NCI-H226 (cell line): ENCODE measurements at places on chromosomes 2 and 18.

GRCh38 chr18:50933684-50934083 is 34.2 kb upstream of the ELAC1 start:
- DNase-seq, result no peak

DNA sequence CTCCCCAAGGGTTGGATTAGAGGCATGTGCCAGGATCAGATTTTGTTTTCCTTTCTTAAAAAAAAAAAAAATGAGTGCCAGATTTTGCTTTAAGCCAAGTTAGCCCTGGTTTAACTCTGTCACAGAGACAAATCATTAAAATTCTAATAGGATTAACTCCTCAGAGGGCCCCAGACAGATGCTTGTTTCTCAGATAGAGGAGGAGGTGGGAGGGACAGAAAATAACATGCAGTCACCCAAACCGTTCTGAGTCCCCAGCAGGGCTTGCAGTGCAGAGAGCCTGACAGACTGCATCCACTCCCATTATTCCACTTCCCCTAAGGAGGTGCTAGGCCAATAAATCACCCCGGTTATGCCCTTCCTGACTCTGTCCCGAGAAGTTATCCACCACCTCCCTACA is 6.3 kb upstream of the PROKR1 start:
- DNase-seq, result no peak

DNA sequence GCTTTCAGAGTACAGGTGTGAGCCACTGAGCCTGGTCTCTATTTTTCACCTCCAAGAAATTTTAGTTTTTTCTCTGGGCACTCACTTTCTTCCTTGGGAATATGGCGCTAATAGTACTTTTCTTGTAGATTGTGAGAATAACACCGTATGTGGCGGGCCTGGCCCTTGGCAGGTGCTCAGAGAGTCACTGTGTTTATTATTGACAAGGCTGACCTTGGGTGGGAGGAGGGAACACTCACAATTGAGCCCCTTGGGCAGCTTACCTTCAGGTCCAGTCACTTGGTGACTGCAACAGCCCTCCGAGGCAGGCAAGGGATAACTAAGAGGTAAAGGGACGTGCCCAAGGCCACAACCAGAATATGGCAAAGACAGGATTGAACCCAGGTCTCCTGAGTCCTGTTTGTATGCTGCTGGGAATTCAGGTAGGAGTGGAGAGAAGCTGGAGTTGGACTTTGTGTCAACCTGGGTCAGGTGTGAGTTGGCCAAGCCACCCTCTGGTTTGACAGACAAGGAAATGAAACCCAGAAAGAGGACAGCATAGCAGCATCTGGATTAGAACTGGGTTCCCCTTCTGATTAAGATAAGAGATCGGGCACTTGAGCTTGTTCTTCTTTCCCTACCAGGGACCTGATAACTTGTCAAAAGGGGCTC is 2.8 kb upstream of the STK25 start:
- DNase-seq, result no peak

DNA sequence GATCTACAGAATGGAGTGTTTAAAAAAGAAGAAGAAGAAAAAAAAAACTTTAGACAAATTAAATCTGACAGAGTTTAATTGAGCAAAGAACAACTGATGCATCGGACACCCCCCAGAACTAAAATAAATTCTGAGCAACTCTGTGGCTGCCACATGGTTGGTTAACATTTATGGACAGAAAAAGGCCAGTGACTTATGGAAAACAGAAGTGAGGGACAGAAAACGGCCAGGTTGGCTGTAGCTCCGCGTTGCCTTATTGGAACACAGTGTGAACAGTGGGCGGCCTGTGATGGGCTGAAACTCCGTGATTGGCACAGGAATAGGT is 75.6 kb downstream of the SPP2 start:
- no peak for DNase-seq

DNA sequence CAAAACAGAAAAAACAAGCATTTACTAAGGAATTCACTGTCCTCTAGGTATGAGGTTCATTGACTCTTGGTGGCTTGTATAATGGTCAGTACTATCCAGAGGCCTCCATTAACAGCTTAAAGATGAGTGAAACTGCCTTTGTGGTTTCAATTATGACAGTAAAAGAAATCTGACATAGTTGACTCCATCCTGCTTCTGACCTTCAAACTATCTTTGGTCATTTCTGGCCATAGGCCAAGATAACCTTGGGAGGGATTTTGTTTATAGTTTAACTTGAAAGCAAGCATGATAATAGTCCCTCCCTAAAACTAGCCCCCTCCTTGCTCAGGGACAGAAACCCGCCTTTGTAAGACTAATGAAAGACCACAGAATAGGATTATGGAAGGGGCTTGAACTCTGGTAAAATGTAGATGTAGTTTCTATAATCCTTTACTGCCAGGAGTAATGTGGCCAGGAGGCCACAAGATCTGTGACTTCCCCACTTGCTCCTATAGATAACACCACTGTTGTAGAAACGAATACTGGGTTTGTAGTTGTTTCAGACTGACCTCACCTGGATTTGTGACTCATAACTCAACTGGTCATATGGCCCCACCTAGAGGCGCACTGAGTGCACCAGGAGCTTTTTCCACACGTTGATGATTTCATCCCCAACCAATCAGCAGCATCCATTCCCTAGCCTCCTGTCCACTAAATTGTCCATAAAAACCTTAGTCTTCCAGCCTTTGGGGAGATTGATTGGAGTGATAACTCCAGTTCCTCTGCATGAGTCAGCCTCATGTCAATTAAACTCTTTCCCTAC is 8.6 kb upstream of the PLEKHM3 start:
- DNase-seq, result peak; percentile 13

- no peak for DNase-seq
Observed at GRCh38 chr2:129781749-129782632, 197.5 kb upstream of the RAB6C start.

GRCh38 chr18:3624935-3625741 is 175.2 kb downstream of the TGIF1 start:
- DNase-seq, result peak; percentile 96

- DNase-seq, result no peak
Observed at GRCh38 chr2:172334988-172335387, 92.4 kb upstream of the ITGA6 start.

GRCh38 chr2:73856214-73856613 is 27.5 kb downstream of the STAMBP start:
- DNase-seq, result peak; percentile 71

- DNase-seq, result no peak
Observed at GRCh38 chr2:109144721-109145120, 15.7 kb downstream of the SH3RF3 start.

DNA sequence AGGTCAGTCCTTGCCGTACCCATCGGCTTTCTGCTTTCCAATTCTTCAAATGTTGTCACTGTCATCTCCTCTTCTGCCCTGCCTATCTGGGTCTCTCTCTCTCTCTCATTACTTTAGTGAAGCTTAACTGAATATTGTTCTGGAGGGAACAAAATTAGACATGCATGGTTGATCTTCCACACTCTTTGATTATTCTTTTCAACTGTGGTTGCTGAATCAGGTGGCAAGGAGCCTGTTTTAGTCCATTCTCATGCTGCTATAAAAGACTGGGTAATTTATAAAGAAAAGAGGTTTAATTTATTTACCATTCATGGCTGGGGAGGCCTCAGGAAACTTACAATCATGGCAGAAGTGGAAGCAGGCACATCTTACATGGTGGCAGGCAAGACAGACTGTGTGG is 157.9 kb downstream of the ARL4C start:
- DNase-seq, result no peak

- no peak for DNase-seq
Observed at GRCh38 chr2:30677861-30678385, 129.3 kb downstream of the CAPN13 start.

DNA sequence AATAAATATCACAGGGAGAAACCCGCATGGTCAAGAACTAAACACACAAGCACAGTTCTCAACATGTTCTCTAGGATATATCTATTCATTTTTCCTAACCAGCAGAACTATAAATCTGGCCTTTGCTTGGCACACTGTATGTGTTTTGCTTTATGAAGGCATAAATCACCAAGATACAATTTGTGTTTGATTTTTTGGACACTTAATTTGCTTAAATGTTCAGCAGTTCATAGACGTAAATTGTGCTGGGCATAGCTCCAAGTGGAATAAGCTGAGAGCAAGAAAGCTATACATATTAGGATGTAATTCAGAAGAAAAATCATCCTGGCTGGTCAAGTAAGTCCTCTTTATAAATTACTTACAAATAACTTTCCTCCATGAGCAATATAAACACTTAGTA is 341.5 kb upstream of the ATP5MC3 start:
- no peak for DNase-seq

DNA sequence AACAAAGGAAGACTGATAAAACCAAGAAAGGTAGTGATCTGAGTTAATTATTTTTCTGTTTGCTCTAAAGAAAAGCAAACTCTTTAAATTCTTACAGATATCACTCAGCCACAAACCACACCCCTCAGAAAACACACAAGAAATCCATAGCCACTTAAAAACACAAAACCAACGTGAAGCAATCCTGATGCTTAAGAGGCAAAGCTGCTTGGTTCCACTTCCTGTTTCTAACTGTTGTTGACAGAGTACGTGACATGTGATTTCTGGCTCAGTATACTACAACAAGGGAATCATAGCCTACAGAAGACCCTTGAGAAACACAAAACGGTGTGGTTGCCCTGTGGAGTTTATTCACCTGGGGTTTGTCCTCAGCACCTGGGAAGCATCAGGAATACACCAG is 240.9 kb upstream of the APCDD1 start:
- no peak for DNase-seq

DNA sequence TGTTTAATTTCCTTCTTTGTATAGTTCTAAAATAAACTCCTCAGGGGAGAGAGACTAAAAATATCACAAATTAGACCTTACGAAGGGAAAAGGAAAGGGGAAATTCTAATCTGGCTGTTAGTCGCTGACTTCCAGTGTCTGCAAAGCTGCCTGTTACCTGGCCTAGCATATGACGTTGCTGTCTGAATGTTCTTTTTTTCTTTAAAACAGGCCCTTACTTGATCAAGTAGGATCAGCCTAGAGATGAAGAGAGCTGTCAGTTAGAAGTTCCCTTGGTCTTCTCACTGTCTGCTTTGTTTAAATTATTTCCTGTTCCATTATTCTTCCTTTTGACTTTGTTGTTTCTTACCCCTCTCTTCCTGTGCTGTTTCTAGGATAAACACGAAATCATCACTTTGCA is 11.2 kb downstream of the NCK2 start:
- DNase-seq, result no peak

- no peak for DNase-seq
Observed at GRCh38 chr2:179049546-179050311, at the start of gene CCDC141. Gene CCDC141 (minus strand): TSS chr2:179050137. CDS start chr2:179049941, 196 bp downstream.

GRCh38 chr2:170086751-170087412 is 91.1 kb upstream of the MYO3B start:
- DNase-seq, result no peak

GRCh38 chr2:191691898-191692297 is 14.0 kb downstream of the NABP1 start:
- DNase-seq, result no peak

DNA sequence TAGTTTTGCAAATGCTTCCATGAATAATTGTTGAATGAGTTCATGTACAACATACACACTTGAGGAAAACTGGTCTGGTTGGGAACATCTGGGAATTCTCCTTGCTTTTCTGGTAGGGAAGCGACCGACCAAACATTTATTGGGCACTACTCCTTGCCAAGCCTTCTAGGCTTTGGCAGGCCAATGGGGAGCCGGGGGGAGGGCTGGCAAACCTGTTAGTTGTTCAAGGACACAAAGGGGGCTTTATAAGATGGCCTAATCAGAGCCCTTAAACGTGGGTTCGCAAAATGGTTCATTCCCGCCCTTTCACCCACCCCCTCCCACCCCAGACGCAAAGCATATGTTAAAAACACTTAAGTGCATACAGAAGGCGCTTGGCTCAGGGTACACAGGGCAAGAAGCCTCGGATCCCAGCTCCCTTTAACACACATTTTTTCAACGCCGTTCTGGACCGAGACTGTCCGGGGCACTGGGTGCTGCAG is 844 bp upstream of the VSNL1 start:
- DNase-seq, result no peak

- DNase-seq, result no peak
Observed at GRCh38 chr2:88085602-88086001, 18.0 kb downstream of the SMYD1 start.

- DNase-seq, result no peak
Observed at GRCh38 chr2:24917086-24917485, 3.0 kb downstream of the ADCY3 start.

- DNase-seq, result no peak
Observed at GRCh38 chr18:24479371-24479770, 18.9 kb downstream of the HRH4 start.

DNA sequence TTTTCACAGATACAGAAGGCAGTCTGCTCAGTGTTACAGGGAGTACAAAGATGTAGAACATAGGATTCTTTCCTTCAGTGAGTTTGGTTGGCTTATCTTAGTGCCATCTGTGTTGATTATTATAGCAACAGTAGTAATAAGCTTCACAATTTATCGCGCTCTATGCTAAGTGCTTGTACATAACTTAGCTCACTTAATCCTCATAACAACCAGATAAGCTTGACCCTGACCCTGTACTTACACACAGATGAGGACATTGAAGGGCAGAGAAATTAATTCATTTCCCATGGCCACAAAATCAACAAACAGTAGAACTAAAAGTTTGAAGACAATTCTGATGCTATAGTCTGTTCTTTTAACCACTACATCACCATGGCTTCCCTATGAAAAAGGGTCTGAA is 121.8 kb downstream of the SPHKAP start:
- no peak for DNase-seq

DNA sequence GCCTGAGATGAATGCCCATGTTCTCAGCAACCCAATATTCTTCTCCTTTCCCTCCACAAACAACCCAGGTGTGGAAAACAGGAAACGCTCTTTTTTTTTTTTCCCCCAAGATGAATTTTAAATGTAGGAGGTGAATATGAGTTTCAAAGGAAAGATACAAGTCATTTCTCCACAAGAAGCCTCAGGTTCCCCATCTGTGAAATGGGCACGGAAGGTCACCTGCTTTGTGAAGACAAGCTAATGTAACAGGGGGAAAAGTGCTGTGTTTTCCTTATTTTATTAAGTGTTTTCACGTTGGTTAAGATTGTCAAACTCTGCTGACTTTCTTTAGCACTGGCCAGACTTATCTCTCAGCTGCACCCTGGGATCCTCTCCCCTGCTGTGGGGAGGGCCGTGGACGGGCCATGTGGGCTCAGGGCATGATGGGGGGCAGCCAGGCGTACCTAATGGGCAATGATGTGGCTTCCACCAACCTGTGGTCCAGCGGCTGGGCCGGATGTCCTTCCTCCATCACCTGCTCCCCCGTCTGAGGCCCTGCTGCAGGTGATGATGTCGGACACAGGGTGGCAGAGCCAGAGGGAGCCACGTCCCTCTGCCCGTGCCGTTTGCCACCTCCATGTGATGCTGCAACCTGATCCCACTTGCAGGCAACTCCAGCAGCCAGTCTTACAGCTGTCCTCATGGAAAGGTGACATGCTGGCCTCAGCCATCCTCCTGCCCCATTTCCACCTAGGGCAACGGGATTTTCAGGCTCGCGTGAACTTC is 130.0 kb upstream of the PXDN start:
- DNase-seq, result no peak
